Germinal center (tissue), 1 donor: ENCODE measurements at places on chromosomes 7 and 10.

DNA sequence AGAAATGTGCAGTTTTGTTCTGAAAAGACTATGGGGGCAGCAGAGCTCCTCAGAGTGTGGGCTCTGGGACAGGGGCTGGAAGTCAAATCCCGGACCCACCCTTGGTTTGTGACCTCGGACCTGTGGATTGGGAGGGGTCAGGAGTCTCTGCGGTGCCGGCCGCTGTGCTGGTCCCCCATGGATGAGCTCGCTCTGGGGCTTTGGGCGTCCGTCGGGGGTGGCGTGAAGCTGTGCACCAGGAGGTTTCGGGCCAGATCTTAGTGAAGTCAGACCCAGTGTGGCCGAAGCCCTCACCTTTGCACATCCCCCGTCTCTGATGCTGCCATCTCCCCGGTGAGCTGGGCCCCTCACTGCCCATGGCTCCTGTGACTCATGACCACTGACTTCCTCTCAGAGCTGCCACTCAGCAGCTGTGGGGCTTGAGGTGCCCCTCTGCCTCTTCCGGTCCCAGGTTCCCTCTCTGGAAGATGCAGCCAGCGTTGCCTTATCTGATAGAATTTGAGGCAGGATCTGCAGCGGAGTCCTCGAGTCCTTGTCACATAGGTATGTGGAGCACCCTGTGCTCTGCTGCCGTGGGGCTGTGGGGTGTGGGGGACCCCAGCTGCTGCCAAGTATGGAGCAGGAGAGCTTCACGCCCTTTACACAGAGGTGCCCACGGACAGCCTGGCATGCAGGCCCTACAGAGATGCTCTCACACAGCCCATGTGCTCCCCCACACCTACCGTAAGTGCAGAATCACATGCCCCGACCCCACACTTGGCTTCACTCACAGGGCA lies 11.4 kb upstream of the SCART1 start:
- no peak for DNase-seq

- no peak for DNase-seq
Measured at GRCh38 chr7:151863386-151864079, 13.4 kb downstream of the PRKAG2 start.

DNA sequence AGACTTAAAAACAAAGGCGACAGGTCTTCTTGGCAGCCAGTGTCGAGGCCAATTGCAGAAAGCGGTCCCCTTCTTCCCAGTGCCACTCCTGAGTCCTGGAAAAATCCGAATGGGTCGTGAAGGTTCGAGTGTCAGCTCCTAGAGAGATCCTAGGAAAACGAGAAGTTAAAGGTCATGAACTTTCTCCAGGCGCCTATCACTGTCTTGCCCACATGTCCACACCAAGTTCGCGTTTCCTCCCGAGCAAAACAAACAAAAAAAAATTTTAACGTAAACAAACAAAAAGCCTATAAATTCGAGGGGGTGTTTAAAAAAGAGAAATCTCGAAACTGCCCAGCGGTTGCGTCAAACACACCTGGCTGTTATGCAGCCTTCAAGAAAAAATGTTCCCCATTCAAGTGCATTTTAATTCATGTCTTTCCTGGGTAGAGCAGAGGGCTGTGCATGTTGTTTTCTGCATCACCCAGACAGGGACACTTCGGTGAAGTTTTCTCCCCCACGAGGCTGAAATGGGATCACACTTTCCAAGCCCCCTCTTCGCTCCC lies 1.5 kb downstream of the ARHGAP21 start:
- DNase-seq, result no peak

GRCh38 chr10:11243425-11244222 lies 226.0 kb downstream of the CELF2 start:
- no peak for DNase-seq

GRCh38 chr7:148044173-148044572 lies 546.4 kb upstream of the C7orf33 start:
- no peak for DNase-seq

DNA sequence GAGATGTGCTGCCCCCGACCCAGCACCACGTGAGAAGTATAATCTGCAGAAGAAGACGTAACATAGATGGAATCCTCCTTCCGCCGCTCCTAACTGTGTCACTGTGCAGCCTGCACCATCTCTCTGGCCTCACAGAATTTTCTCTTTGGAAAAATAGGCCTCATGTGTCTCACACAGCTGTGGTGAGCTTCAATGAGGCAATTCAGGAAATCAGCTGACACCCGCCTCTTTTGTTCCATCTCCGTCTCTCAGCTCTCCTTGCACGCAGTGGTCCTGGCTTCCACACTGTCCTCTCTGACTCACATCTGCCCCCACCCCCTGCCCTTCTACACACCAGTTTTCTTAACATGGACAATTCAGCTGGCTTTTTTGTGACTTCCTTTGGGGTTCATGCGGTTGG lies 7.2 kb downstream of the C10orf90 start:
- DNase-seq, result no peak

DNA sequence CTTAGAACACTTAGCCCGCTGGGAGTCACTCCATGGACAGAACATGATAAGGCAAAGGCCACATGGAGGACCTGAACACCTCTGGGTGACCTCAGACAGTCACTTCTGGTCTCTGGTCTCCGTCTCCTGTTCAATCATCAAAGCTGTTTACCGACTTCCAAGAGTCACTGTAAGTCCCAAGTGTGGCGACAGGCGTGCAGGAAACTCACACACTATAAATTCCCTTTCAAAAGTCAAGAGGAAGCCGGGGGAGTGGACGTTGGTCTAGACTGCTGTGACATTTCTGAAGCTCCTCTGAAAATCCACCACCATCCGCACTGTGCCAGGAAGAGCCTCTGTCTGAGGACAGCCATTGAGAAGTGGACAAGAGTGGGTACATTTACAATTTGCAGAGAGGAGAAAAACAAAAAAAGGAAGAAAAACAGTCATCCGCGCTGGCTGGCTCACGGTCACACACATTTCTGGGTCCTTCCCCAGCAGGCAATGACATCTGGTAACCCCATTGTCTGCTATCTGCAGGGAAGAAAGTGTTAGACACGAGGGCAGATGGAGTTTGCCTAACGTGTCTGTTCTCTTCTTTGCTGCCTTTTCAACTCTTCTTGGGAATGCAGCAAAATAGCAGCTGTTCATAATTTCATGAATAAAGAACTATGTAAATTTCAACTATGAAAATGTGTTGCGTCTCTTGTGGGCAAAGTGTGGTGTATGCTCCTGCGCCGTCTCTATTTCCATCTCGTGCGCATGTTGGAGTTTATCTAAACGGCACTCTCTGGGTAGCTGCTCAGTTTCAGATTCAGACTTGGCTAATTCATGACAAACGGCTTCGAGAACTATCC lies 32.9 kb upstream of the CUX1 start:
- DNase-seq, result no peak

DNA sequence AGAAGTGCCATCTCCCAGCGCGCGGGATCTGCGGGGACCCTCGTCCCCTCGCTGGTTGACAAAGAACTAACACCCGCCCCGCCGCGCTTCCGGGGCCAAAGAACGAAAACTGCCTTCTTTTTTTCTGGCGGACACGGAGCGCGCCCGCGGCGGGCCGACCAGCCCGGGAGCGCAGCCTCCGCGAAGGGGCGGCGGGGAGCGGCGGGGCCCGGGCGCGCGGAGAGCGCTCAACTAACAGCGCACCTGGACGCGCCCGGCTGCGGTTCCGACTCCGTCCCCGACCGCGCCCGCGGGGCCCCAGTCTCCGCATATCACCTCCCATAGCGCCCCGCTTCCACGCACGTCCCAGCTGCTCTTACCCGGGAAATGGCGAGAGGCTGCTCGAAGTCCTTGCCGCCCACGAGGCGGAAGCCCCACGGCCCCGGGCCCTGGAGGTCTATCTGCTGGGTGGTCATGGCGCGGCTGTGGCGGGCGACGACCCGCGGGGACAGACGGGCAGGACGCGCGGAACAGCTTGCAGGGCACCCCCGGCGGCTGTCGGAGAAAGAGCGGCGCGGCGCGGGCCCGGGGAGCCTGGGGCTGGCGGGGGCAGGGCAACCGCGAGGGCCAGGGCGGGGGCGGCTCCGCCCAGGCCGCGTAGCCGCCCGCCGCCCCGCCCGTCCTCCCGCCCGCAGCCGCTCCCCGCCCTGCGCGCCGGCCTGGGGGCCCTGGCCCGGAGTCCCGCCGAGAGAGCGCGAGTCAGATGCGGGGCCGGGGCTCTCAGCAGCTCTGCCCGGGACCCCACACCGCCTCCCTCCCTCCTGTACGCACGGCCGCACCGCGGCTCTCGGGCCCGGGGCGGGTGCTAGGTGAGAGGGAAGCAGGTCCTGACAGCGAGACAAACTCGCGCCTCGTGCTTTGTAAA lies at the start of gene PDLIM1:
PDLIM1 (minus strand) TSS at position 543 of the 904 bp plus-strand sequence; CDS start at position 455, 88 bp downstream.
- DNase-seq, result peak; percentile 85

DNA sequence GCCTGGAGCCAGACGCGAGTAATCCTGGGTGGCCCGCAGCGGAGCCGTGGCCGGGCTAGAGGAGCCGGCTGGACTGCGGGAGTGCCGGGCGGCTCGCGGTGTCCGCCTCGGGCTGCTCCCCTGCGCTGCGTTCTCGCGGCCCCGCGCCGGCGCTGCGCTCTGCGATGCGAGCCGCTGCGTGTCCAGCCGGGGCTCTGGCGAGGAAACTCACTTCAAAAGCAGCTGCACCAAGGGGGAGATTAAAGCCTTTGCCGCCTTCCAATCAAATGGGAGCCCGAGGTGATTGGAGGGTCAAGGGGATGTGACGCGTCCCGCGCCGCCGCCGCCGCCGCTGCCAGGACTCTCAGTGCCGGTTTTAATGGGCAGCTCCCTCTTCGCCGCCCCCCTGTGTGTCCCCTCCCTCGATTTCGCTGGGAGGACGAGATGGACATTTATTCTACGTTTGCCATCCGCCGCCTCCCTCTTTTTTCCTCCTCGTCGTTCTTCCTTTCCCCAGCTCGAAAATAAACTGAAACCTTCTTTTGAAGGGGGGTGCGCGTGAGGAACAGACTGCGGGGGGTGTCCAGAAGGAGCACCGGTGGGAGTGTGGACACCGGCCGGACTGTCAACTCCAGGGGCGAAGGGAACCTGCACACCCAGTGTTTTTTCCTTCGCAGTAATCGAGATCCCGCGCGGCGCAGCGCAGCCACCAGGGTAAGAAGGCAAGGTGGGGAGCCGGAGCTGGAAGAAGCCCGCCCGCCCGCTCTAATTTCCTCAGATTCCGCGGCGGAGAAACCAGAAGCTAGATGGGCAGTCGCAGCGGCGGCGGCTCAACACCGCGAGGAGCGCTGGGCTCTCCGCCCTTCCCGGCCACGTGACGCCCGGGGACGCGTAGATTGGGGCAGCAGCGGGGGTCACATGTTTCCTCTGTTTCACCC lies at the start of gene ZNF503:
ZNF503 (minus strand) TSS at position 196 of the 917 bp plus-strand sequence. CDS start 345 bp downstream, outside the sequence.
- DNase-seq, result peak; percentile 71

- DNase-seq, result no peak
Measured at GRCh38 chr7:133071506-133071905, 10.4 kb downstream of the CHCHD3 start.

- no peak for DNase-seq
Measured at GRCh38 chr10:29850371-29850770, 209.0 kb downstream of the JCAD start.

GRCh38 chr7:24911213-24911603 lies 68.8 kb downstream of the OSBPL3 start:
- DNase-seq, result peak; percentile 18

DNA sequence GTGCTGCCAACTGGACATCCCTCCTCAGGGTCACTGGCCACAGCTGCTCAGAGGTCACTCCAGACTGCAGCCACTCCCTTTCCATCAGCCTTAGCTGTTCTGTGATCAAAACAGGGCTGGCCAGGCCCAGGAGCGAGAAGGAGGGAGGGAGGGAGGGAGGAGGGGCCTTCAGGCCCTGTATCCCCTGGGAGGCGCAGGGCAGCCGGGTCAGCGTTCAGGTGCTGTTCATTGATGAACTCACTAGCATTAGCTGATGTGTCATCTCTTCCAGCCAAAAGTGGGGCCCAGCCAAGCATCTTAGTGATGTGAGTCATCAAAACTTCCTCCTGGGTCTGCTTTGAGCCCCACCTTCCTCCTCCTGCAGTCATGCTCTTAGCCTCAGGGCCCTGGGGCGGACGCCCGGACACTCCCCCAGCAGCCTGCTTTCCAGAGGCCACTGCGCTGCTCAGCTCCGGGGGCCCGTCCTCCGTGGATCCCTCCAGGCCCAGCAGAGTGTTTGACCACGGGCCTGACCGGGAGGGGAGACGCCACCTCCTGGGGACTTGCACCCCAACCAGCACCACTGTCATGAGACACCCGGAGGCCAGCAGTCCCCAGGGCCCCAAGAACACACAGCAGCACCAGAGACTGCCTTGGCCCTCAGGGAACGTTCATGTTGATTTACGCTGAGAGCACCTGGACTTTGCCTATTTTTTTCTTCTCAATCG lies 149.2 kb downstream of the PRKAG2 start:
- DNase-seq, result no peak

GRCh38 chr7:134992626-134993179 lies 6.4 kb downstream of the AGBL3 start:
- peak; percentile 9 for DNase-seq

GRCh38 chr7:18040196-18040595 lies 12.6 kb upstream of the PRPS1L1 start:
- DNase-seq, result no peak

DNA sequence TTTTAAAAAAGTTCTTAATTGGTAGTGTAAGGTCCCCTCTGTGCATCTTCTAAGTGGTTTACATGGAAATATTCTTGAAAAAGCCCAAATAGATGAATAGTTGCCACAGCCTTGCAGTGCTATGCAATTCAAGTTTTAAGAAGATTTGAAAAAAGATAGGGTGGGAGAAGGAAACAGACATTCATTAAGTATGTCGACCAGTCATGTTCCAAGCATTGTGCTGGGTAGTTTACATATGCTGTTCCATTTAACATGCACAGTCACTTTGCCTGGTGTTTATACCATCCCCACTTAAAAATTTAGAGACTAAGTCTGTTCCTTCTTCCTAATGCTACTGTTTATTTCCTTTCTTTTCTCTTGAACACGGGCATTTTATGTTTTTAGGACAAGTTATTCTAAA lies 28.1 kb upstream of the NAMPT start:
- DNase-seq, result no peak
